Brain microvascular endothelial cell (primary cell): ENCODE measurements at places on chromosomes 3 and 15.

GRCh38 chr15:92825985-92826384 is 74.1 kb upstream of the CHD2 start:
- no peak for DNase-seq

- no peak for DNase-seq
These were observed 170.4 kb upstream of the LPP start for GRCh38 chr3:187983484-187984124.

- DNase-seq: no peak
These were observed 158.3 kb upstream of the STAC start for GRCh38 chr3:36221975-36222374.

DNA sequence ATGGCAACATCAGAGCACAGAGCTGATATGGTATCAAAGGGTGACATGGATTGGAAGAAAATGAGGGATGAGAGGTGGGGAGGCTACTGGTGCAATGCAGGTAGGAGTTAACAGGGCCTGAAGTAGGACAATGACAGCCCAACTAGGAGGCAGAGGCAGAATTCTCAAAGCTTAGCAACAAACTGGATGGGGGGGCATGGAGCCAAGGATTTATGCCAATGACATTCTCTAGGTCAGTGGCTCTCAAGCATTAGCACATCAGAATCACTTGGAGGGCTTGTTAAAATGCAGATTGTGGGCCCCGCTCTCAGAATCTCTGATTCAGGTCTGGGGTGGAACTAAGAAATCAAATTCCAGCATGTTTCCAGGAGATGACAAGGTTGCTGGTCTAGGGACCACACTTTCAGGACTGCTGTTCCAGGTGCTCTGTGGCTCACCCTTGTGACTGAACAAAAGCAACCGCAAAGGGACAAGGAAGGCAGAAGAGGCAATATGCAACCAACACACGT is 98.0 kb upstream of the TNIK start:
- no peak for DNase-seq

- no peak for DNase-seq
These were observed 965.8 kb downstream of the ROBO1 start for GRCh38 chr3:78801926-78802561.

DNA sequence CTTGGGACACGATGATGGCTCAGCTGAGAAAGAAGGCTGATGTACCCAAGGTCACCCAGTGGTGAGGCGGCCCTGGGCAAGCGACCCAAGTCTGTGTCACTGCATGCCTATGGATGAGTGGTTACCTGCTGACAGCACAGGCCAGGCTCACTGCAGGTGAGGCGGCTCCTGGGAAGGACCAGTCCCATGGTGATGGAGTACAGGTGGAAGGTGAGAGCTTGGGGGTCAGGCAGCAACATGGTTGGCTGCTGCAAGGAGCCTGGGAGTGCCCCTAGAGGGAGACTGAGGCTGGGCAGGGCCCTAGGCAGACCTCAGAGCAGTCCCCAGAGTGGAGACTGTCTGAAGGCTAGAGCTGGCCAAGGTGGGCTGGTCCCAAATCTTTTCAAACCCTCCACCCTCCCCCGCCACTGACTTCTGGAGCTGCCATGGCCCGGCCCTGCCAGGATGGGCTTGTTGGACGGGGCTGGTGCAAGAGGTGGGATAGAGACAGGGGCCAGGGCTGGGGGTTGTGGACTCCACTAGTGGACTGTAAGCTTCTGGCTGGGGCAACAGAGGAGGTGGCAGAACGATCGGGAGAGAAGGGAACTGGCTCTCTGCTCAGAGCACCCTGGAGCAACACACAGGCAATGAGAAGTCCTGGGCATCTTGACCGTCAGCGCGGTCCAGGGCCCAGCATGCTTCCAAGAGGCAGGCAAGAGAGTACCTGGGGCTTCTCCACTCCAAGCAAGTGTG is 72.5 kb upstream of the SLC6A11 start:
- DNase-seq: no peak

DNA sequence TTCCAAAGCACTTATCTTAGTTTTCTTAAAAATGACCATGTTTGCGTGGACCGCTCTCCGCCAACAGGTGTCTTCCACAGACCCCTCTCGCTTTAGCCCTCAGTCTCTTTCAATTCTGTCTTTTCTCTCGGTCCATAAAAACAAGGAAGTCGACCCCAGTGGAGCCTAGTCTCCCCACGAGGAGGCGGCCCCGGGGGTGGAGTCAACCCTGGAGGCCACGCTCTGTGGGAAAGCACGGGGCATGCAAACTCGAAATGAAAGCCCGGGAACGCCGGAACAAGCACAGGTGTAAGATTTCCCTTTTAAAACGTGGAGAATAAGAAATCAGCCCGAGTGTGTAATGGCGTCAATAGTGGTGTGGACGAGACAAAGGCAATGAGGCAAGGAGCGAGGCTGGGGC is 49.1 kb downstream of the EBLN2 start:
- no peak for DNase-seq

DNA sequence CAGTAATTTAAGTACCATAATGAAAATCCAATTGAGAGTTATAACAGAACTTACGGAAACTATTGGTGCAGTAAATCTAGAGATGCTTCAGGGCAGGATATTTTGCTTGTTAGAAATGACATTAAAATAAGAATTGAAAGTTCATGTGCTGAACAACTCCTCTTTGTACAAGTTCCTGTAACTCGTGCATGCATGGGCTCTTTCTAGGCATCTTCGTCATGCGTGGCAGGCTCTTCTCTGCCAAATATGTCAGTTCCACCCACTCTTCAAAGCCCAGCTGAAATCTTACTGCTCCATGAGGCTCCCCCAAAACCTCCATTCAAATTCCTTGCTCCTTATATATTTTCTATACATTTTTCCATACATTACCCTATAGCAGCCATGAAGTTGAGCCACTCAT is 48.7 kb downstream of the FBN1 start:
- DNase-seq: no peak

DNA sequence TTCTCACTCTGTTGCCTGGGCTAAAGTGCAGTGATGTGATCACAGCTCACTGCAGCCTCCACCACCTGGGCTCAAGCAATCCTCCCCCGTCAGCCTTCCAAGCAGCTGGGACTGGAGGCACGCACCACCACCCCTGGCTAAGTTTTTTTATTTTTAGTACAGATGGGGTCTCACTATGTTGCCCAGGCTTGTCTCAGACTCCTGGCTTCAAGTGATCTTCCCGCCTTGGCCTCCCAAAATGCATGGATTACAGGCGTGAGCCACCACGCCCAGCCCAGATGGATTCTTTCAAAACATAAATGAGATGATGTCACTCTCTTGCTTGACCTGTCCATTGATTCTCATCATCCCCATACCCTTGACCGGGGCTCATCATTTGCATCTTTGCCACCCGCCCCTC is 72.6 kb upstream of the SLC6A6 start:
- DNase-seq: no peak

- DNase-seq: no peak
These were observed 124.3 kb downstream of the CHCHD6 start for GRCh38 chr3:126828306-126828705.

- DNase-seq: no peak
These were observed 210.8 kb upstream of the ROPN1 start for GRCh38 chr3:124202754-124203153.

GRCh38 chr15:74251131-74251811 is 15.1 kb downstream of the CCDC33 start:
- no peak for DNase-seq

GRCh38 chr3:137514853-137515252 is 249.3 kb upstream of the SOX14 start:
- DNase-seq: no peak

DNA sequence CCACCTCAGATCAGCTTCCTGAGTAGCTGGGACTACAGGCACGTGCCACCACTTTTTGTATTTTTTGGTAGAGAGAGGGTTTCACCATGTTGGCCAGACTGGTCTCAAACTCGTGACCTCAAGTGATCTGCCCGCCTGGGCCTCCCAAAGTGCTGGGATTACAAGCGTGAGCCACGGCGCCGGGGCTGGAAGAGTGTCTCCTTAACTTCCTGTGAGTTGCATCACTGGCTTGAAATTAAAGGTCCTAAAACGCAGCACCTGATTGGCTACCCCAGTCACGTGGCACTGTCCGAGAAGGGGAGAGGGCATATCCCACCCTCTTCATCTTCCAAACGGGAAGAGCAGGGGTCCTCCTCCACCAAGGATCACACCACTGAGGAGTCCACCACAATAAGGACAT is 5.5 kb upstream of the FAM174B start:
- DNase-seq: no peak

DNA sequence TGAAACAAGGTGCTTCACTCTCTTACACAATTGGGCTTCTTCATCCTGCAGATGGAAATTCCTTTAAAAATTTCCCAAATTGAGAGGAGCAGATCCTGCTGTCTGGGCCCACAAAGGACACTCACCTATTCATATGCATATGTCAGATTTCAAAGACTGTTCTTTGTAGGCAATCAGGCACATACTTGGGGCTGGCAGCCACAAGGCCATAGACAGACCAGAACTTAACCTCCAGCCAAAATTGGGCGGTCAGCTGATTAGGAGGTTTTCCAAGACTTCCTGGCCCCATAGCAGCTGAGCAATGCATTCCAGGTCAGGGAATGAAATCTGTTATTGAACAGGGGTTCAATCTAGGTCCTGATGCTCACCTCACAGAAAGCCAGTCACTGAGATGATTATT is 15.0 kb upstream of the HPS3 start:
- DNase-seq: no peak

DNA sequence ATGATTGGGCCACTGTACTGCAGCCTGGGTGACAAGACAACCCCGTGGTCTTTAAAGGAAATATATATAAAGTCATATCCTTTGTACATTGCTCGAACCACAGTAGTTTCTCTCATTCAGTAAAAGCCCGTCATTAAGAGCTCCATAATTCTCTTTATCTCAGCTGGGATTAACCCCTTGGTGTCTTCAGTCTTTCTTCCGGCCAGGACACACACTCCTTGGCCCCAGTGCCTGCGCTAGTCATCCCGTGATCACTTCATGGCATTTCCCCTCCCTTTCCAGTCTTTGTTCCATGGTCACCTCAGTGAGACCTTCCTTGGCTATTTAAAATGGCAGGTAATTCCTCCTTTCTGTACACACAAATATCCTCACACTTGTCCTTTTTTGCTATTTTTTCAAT is 3.3 kb downstream of the RPL35A start:
- DNase-seq: no peak

- peak; percentile 93 for DNase-seq
These were observed 187.3 kb downstream of the KCNAB1 start for GRCh38 chr3:156307704-156308103.

- DNase-seq: peak; percentile 25
These were observed 153.4 kb downstream of the LMLN start for GRCh38 chr3:198113206-198114053.

GRCh38 chr15:27324886-27325615 is 354.1 kb downstream of the GABRG3 start:
- no peak for DNase-seq

GRCh38 chr3:125232401-125232800 is 19.9 kb upstream of the SLC12A8 start:
- DNase-seq: no peak

DNA sequence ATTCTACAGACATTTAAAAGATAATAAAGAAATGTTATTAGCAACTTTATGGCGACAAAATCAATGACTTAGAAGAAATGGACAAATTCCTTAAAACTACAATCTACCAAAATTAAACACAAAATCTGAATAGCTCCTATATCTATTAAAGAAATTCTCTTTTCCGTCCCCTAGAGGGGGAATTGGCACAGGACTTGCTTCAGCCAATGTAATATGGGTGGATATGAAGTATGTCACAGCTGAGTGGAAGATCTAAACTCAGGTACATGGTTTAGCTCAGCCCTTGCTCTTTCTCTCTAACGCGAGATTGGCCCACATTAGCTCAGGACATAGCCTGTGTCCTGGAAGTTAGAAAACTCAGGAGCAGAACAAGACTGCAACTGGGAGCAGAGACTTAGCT is 79.3 kb downstream of the DNAH12 start:
- DNase-seq: peak; percentile 5

- no peak for DNase-seq
These were observed 74.8 kb upstream of the RPL32 start for GRCh38 chr3:12916159-12916558.

- no peak for DNase-seq
These were observed 234.8 kb upstream of the GADL1 start for GRCh38 chr3:31129241-31129640.

DNA sequence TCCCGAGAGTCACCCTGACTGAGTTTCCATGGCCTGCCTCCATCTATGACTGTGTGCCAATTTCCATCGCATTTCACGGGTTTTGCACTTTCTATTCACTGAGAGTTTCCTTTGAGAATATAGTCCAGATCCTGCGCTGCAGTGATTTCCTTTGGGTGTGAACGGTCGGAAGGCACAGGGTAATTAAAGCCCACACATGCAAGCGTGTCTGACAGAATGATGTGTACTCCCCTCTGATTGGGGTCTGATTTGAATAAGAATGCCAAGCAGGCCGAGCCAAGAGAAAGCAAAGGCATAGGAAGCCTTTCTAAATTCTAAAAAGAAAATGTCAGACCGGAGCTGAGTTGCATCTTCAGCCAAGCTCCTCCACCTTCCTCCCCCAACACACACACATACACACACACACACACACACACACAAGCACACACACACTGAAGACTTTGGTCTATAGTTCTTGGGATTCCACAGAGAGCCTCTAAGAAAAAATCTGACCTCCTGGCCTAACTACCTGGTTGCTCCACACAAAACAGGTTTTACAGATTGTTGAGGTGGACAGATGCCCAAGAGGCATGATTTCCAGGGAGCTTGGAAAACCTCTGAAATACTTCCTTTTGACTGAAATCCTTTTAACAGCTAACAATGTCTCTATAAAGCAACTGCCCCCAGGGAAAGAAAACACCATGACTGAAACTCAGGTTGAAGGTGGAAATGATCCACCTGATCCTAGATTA is 59.7 kb upstream of the LRRN1 start:
- no peak for DNase-seq

- DNase-seq: no peak
These were observed 2.9 kb downstream of the CCNL1 start for GRCh38 chr3:157156837-157157635.

- DNase-seq: no peak
These were observed 55.4 kb downstream of the CCDC54 start for GRCh38 chr3:107432646-107433045.

DNA sequence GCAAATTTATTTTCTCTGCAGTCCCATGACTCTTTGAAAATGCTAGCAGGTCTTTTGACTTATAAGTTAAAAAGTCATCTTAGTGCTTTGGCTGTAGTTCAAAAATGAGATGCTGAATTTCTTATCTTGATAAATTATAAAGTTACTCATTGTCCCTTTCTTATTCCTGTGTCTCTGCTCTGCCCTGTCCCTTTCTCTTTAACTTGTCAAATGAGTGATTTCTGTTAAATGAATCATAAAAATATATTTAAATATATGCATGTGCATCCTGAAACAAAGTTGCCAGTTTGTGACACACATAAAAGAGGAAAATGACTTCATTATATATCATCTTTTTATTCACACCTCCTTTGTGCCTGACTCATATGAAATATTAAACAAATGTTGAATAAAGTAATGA is 1097.3 kb upstream of the EPHA6 start:
- no peak for DNase-seq

DNA sequence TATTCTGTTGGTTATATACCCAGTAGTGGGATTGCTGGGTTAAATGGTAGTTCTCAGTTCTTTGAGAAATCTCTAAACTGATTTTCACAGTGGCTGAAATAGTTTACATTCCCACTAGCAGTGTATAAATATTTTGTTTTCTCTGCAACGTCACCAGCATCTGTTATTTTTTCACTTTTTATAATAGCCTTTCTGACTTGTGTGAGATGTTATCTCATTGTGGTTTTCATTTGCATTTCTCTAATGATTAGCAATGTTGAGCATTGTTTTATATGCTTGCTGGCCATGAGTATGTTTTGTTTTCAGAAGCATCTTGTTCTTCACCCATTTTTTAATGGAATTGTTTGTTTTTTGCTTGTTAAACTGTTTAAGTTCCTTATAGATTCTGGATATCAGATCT is 612.7 kb upstream of the SGO1 start:
- DNase-seq: no peak
